ENCODE measurements at places on chromosomes 12 and 14.

- no peak for DNase-seq
These were observed 53.7 kb downstream of the MON2 start for GRCh38 chr12:62520361-62520760.

GRCh38 chr14:56351861-56352260, 227.7 kb upstream of the TMEM260 start:
- no peak for DNase-seq

GRCh38 chr12:25495331-25496097, 57.6 kb downstream of the LMNTD1 start:
- DNase-seq: no peak

- DNase-seq: no peak
These were observed 455.4 kb downstream of the FOXG1 start for GRCh38 chr14:29222006-29222405.

- no peak for DNase-seq
These were observed 684.3 kb downstream of the TMEM121 start for GRCh38 chr14:106210650-106211049.

- no peak for DNase-seq
These were observed 319.3 kb upstream of the SOX5 start for GRCh38 chr12:24268663-24269186.

- no peak for DNase-seq
These were observed 456.2 kb upstream of the MGAT4C start for GRCh38 chr12:86712425-86712843.

DNA sequence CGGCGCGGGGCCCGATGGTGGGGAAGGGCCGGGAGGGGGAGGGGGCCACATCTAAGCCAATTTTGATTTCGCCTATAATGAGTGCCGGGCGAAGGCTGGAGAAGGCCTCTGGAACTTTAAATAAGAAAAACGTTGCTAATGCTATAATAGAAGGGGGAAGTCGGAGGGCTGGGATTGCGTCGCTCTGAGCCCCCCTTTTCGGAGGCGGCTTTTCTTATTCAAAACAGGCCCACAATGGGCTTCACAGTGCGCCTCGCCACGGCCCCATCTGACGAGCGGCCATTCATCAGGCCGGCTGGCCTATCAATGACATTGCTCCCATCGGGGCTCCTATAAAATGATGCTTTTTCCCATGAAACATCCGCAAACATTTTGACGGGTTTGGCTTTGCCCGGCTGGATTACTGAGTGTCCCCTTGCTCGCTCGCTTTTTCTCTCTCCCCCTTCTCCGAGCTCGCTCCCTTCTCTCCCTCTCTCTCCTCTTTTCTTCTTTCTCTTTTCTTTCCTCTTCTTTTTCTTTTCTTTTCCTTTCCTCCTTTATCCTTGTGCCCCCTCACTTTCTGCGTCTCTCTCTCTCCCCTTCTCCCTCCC, at the start of gene RFX4:
Gene RFX4 (plus strand): TSS at position 364 of the 590 bp plus-strand sequence. CDS start 317 bp downstream, outside the sequence.
- no peak for DNase-seq

GRCh38 chr12:128797119-128798118, 26.3 kb downstream of the SLC15A4 start:
- DNase-seq: no peak

- DNase-seq: no peak
These were observed 2.5 kb downstream of the AJUBA start for GRCh38 chr14:22979748-22980392.

- no peak for DNase-seq
These were observed 1.1 kb upstream of the TM9SF1 start for GRCh38 chr14:24196071-24197055.

DNA sequence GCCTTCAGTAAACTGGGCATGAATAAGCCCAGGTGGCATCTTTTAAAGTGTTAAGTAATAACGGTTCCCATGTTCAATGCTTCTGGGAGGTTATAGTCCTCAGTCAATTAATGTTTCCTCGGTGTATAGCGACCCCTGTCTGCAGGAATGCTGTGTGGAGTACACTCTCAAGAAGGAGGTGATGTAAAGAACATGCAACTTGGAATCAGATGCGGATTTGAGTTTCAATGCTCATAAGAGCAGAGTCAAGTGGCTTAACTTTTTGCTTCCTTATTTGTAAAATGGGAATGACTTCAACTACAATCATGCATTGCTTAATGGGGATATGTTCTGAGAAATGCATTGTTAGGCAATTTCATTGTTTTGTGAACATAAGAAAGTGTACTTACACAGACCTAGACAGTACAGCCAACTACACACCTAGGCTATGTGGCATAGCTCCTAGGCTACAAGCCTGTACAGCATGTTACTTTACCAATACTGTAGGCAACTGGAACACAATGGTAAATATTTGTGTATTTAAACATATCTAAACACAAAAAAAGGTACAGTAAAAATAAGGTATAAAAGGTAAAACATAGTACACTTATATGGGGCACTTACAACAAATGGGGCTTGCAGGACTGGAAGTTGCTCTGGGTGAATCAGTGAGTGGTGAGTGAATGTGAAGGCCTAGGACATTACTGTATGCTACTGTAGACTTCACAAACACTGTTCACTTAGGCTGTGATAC, 6.7 kb upstream of the MRPS35 start:
- DNase-seq: peak; percentile 51

- DNase-seq: no peak
These were observed 43.2 kb downstream of the APPL2 start for GRCh38 chr12:105192624-105193225.

GRCh38 chr14:106201376-106201775, 675.0 kb downstream of the TMEM121 start:
- no peak for DNase-seq

- no peak for DNase-seq
These were observed 6.5 kb downstream of the CLSTN3 start for GRCh38 chr12:7136676-7137075.

GRCh38 chr14:80521456-80521855, 310.2 kb upstream of the DIO2 start:
- DNase-seq: no peak

GRCh38 chr12:6747216-6747615, 5.7 kb downstream of the MLF2 start:
- no peak for DNase-seq

GRCh38 chr14:67411820-67412421, at the start of gene PLEK2:
TSS of gene PLEK2 (minus strand) at chr14:67412165. CDS start at chr14:67412059, 106 bp downstream.
- DNase-seq: no peak

GRCh38 chr14:103731916-103732867, 16.6 kb downstream of the ZFYVE21 start:
- no peak for DNase-seq

DNA sequence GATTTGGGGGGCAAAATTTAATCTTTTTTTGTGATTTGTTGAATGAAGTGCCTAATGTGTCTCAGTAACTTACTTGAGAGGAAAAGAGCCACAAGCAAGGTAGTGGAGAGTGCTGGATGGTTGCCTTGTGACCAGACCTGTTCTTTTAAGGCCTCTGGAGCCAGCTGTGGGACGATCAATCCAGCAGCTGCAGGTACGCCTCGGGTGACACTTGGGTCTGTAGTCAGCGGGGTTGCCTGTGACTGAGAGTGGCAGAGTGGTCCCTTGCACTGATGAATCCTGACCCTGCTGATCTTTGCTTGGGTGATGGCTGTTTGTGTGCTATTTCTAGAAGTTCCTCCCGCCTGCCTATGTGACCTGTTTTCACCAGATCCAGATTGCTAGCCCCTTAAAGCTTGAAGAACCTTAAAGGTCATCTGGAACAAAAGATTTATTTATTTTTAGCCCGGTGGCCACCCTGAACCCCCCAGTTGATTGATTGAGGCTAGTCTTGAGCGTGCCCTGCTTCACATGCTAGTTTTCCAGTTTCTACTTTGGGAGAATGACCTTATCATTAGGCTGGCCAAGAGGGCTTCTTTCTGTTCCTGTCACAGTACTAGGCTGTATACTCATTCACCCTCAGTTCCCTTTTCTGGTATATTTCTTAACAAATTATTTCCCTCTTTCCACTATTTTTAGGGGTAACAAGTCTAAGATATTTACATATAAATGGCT, 23.2 kb downstream of the PRKCH start:
- DNase-seq: no peak

- no peak for DNase-seq
These were observed 9.4 kb downstream of the AHNAK2 start for GRCh38 chr14:104968541-104969401.

- DNase-seq: no peak
These were observed 2.9 kb downstream of the ARHGDIB start for GRCh38 chr12:14958361-14959125.

DNA sequence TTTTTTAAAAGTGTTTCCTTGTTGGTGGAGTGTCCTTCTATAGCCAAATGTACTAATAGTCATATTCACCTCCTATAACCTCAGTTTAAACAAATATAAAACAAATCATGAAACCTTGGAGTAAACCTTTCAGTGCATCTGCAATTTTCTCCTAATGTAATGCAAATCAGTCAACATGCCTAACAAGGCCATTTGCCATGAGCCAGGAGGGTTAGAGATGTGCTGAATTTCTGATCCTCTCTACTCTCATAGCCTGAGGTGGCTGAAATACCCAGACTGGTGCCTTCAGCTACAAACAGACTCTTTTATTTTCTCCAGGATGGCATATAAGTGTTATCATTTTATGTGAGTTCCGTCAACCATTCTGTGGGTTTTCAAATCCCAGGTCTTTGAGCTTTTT, 908.1 kb downstream of the GALC start:
- DNase-seq: no peak

GRCh38 chr14:38238878-38239277, 17.0 kb downstream of the CLEC14A start:
- no peak for DNase-seq

- DNase-seq: no peak
These were observed 152.7 kb downstream of the GXYLT1 start for GRCh38 chr12:41992022-41992421.

GRCh38 chr14:66508846-66509621, 1.1 kb downstream of the GPHN start:
- DNase-seq: no peak

GRCh38 chr12:80715713-80716249, 931 bp upstream of the MYF5 start:
- DNase-seq: no peak

- DNase-seq: no peak
These were observed 40.6 kb upstream of the CDKN3 start for GRCh38 chr14:54356172-54356571.

- DNase-seq: no peak
These were observed 160.6 kb downstream of the CAPZA3 start for GRCh38 chr12:18898470-18898869.

DNA sequence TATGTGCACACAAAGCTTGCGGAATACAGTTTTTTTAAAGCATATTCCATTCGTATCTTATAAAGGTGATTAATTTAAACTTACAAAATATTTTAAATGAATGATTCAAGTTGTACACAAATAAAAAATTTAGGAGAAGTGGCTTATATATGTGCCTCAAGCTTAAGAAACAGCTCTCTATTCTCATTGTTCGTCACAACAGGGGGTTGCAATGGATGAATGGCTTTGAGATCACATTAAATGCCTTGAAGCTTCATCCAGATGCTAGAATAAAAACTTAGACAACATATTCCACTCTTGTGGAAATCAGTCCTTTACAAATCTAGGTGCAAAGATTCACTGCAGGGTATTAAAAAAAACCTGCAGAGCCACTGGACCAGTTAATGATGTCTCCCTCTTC, 303.9 kb upstream of the LRFN5 start:
- no peak for DNase-seq

DNA sequence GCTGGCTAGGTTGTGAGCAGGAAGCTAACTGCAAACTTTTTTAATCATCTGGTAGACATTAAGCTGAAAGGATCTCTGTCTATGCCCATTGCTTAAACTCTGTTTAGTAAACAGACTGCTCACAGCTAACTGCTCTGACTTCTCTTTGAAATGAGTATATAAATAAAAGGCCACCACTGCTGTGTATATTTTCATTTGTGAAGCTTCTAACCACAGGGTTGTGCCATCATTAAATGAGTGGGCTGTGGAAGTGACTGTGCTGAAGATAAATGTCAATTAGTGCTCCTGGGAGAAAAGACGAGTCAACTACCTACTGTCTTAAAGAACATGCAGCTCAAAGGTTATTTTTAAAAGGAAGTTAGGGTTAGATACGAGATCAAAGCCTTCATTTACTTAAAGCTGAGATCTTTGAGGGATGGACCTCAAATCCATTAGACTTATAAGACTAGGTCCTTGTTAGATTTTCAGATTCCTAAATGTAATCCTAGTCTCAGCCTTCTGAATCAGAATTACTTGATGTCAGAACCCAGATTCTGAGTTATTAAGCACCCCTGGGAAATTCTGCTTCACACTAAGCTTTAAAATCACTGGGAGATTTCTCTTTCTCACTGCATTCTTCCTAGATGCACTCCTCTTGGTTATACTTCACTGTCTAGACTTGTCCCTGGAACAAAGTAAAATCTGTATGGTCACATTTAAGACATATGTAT, 213.1 kb upstream of the FLRT2 start:
- DNase-seq: no peak

GRCh38 chr12:89528434-89528833, 2.6 kb upstream of the POC1B start:
- no peak for DNase-seq

- DNase-seq: no peak
These were observed 193.9 kb upstream of the C14orf180 start for GRCh38 chr14:104385531-104386101.
